Neural crest cell (in vitro differentiated cells): ENCODE measurements at places on chromosomes 7 and 10. TPM values are rescaled to one million over a fixed set of nuclear protein-coding genes. Genes with fewer than 3 reads are reported as not detected.

CPN1 gene
- total RNA-seq: not detected in 2 replicates

RASSF4 gene
- 16.4 and 18.6 TPM in 2 replicates for total RNA-seq

HKDC1 gene
- not detected in 2 replicates for total RNA-seq

MYL10 gene
- not detected in 2 replicates for total RNA-seq

PRSS37 gene
- not detected in 2 replicates for total RNA-seq

SUGCT gene
- 5.9 and 7.8 TPM in 2 replicates for total RNA-seq

NKX2-3 gene
- not detected in 2 replicates for total RNA-seq

OAT gene
- 42.5 and 46.8 TPM in 2 replicates for total RNA-seq

SPAG6 gene
- total RNA-seq: 1.5 and 1.6 TPM in 2 replicates

TUBB8 gene
- total RNA-seq: 0.45 and 0.68 TPM in 2 replicates

DNA sequence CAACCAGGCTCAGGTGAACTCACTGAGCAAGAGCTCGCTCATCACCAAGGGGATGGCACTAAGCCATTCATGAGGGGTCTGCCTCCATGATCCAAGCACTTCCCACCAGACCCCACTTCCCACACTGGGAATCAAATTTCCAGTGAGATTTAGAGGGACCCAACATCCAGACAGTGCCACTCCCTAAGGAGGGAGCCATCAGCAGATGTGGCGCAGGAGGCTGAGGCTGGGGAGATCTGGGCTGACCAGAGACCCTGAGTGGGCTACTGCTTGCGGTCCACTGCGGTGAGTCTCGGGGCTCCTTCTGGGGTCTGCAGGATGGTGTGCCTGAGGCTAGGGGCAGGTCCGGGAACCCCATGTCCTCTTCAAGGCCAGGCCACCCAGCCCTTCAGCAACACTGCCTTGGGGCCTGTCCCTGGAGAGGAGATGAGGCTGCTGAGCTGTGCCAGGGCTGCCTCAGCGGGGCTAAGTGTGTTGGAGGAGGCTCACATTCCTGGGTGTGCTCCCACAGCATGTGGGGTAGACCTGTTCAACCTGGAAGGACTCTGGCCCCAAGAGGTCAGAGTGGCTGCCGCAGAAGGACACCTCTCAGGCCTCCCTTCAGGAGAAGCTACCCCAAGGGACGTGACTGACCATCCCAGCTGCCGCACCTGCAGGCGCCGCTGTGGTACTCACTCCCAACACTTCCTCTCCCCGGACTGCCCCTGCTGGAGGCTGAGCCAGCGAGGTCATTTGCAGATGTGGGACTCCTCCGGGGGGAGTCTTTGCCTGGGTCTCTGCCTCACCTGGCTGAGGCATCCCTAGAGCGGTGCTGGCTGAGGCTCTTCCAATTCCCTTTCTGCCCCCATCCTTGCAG lies 22.3 kb upstream of the PCBD1 start:
- DNase-seq: no peak

DNA sequence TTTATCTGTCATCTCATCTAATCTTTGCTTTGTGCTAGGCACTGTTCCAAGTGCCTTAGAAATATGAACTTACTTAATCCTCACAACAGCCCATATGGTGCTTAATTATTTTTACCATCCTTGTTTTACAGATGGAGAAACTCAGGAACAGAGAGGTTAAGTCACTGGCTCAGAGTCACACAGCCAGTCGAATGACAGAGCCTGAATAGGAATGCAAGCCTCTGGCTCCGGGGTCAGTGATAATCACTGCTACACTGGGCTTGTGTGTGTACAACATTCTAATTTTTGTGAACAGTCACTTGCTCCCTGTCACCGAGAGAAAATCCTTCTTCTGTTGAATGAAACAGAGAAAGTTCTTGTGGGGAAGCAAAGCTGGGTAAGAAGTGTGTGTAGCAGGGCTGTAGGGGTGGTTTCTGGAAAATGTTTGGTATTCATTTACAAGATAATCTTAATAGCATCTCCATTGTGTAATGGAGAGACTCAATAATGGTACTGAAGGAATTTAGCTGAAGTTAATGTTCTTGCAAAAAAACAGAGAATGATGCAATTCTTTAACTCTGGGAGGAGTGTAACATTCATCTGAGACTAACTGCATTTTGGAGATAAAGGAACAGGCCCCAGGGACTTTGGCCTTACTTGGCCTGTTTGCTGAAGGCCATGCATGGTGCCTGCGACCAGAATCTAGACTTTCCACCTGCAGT lies 290.6 kb downstream of the FRMD4A start:
- no peak for DNase-seq

- no peak for DNase-seq
Observed at GRCh38 chr10:78992333-78992732, 76.4 kb upstream of the ZMIZ1 start.

GRCh38 chr7:34121366-34121765 lies 216.0 kb downstream of the BMPER start:
- no peak for DNase-seq

- peak; percentile 97 for DNase-seq
Observed at GRCh38 chr10:73781879-73782748, at the start of gene CHCHD1. Gene CHCHD1, plus strand, starts transcription at chr10:73782048. Its CDS starts 28 bp downstream, at chr10:73782076.

DNA sequence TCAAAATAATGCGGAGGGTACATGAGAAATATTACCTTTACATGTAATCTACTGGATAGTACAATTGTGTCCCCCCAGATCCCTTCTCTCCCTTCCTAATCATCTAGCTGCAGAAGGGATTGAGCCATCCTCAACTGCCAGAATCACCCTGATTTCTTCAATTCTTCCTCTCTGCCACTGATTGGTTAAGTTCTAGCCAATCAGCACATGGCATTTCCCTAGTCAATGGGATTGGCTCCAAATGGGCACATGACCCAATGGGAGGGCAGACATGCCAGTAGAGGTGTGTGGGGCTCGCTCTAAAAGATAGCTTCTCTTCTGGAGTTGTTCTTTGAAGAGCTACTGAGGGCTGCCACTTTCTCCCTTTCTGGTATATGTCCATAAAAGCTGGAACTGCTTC lies 20.9 kb upstream of the UBE3C start:
- DNase-seq: no peak

- no peak for DNase-seq
Observed at GRCh38 chr10:75326306-75326705, 75.3 kb downstream of the ZNF503 start.

- no peak for DNase-seq
Observed at GRCh38 chr10:7436490-7437100, 25.8 kb upstream of the SFMBT2 start.

DNA sequence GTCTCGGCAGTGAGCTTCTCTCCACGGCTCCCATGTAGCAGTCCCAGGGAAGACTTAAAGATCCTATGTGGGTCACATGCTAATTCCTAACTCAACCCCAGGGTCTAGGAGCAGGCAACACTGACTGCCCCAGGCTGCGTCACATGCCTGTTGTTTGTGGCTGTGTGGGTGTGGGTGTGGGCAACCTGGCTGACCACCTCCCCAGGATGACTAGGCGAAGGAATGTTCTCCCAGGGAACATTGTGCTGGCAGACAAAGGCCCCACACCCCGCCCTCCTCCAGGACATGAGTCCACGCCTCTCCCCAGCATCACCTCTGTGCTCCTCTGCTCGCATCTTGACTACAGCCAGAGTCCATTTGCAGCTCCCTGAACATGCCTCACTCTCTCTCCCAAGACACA lies 30.3 kb downstream of the SLC29A3 start:
- DNase-seq: no peak

- no peak for DNase-seq
Observed at GRCh38 chr10:89165923-89166322, 41.2 kb downstream of the CH25H start.

- DNase-seq: no peak
Observed at GRCh38 chr10:24695452-24695851, 28.2 kb downstream of the ARHGAP21 start.

- DNase-seq: no peak
Observed at GRCh38 chr10:92405419-92405924, 114.5 kb downstream of the MARCHF5 start.

- no peak for DNase-seq
Observed at GRCh38 chr10:13334556-13334955, 13.5 kb downstream of the SEPHS1 start.

- DNase-seq: no peak
Observed at GRCh38 chr10:117885206-117885829, 161.4 kb downstream of the RAB11FIP2 start.

DNA sequence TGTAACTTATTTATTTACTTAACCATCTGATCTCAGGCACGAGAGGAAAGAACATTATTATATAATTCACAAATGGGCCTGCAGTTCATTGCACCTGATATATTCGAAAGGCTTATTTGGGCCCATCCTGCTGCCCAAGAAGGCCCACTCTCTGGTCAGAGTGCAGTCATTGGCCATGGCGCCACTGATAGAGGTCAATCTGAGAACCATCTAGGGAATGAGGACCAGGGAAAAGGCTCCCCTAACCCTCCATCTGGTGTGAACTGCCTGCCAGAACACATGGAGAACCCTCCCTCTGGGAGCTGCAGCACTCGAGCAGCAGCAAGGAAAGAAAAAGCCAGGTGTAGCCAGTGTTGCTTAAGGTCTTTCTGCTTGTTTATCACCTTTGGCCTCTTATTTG lies 136.6 kb downstream of the REEP3 start:
- DNase-seq: no peak

GRCh38 chr7:106640368-106641141 lies 20.4 kb downstream of the CCDC71L start:
- no peak for DNase-seq

DNA sequence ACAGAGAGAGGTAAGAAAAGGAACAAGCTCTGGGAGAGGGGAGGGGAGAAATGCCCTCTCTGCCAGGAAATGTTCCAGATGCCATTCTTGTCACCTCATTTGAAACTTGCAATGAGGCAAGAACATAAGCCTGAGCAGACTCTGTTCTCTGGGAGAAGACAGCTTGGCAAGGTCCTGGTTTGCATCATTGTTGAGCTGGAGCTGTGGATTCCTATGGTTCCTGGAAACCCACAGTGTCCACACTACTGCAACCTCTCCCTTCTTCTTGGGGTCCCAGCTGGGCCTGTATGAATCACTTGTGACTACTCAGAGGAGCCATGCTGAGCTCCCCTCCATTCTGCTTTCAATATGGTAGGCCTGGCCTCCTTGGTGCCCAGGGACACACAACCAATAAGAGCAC lies 60.8 kb upstream of the HECTD2 start:
- DNase-seq: no peak

DNA sequence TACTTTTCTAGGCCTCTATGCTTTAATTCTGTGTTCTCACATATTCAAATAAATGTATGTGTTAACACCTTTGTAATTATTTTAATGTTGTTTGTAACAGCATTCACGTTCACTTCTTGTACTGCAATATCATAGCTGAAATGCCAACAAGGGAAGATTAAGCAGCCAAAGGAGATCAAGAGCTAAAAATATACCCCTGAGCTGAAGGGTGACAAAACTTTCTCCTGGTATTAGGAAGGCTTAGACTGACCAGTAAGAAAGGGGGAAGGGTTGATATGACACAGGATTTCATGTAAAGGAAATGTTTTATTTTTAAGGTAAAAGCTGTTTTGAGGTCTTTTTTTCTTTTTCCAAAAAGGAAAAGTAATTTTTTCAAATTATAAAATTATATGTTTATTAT lies 40.4 kb upstream of the VDAC2 start:
- DNase-seq: no peak

DNA sequence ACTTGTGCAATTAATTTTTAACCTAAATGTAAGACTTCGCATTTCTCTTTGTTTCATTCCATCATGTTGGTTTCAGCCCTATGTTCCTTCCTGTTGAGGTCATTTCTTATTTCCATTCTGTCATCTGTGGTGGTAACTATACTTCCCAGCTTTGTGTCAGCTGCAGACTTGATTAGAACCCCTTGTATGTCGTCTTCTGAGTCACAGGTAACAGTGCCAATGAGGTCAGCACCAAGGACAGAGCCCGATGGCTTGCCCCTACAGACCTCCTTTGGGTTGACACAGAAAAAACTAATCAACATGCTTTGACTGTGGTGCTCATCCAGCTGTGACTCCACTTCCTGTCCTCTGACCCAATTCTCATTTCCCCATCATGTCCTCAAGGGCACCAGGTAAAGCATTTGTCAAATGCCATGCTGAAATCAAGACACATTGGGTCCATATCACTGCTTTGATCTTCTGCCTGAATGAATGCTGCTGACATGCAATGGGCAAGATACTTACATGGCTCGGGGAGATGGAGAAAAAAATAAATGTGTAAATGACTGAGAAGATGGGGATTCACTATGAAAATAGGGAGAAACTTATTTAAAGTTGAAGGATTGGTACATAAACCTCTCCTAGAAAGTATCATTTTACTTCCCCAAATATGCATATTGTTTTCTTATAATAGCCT lies 25.6 kb upstream of the CRTAC1 start:
- DNase-seq: peak; percentile 50

DNA sequence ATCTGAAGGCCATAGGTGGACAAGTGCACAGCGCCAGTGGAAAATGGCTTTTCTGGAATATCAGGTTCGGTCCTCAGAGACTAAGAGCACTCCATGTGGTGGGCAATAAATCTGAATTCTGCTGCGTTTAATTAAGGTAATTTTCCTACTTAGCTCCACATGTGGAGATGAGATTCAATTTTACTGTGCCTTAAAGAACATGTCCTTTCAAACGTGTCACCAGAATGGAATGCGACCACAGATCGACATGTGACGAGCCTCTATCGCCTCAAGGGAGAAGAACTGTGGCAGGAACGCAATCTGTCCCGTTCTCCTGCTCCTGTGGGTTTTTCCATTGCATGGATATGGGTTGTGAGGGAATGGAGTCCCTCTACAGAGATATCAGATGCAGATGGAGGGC lies 205.3 kb upstream of the ZNF32 start:
- no peak for DNase-seq

- DNase-seq: no peak
Observed at GRCh38 chr7:52500841-52501240, 534.6 kb upstream of the POM121L12 start.

DNA sequence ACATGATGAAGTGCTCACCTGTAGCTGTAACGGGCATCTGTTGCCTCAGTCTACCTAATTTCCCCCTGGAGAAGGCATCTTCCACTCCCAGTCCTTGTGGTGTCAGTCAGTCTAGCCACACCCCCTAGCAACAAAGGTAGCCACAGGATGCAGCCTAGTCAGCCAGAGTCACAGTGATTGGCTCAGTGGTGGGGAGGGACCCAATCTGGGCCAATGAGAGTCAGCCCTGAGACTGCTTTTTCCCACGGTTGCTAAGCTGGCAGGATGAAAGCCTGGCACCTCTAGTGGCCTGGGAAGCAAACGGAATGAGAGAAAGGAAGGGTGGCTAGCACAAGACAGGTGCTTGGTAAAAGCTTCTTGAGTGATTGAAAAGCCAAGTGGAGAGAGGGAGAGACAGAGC lies 118.6 kb downstream of the SH3PXD2A start:
- no peak for DNase-seq

- DNase-seq: no peak
Observed at GRCh38 chr7:29598613-29599012, 35.0 kb downstream of the PRR15 start.

DNA sequence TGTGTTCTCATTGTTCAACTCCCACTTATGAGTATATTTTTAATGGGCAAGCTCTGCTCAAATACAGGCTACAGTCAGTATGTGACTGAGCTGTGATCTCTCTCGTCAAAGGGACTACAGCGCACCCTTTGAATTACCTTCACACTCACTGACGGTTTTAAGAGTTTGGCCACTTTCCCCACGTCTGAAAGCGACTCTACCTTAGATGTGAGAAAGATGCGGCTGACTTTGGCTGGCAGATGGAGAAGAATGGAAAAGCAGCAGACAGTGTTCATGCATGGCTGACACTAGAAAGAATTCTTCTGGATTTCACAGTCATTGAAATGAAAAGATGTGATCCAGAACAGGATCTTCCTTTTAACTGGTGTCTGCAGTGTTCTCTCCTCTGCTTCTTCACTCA lies 2.0 kb upstream of the ATRNL1 start:
- DNase-seq: no peak

- no peak for DNase-seq
Observed at GRCh38 chr7:85655252-85655651, 468.4 kb upstream of the SEMA3D start.

- DNase-seq: no peak
Observed at GRCh38 chr10:132634241-132634946, 96.8 kb downstream of the INPP5A start.
